ENCODE measurements at places on chromosomes 12 and 14.

DNA sequence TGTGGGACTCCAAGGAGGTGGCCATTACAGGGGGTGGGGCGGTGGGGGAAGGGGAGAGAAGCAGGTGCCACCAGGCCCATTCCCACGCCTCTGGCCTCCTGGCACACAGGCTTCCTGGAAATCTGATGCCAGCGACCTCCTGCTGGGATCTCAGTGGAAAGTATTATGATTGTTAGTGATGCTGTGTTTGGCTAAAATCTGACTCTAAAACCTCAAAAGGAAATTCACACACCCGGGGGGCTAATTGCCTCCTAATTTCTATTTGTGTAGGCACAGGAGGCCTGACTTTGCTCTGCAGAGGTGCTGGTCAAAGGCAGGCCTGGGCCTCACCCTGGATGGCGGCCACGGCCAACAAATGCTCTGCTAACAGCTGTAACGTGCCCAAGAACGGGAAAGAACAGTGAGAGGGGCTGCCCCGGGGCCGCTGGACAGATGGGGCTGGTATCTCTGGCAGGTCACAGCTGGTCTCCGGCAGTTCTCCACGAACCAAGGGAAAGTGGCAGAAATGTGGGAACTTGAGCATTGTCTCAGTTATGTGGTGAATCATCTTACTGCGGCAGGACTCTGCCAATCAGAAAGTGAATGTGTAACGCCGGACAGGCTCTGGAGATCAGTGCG is 14.3 kb downstream of the FAM181A start:
- DNase-seq, result peak; percentile 90

DNA sequence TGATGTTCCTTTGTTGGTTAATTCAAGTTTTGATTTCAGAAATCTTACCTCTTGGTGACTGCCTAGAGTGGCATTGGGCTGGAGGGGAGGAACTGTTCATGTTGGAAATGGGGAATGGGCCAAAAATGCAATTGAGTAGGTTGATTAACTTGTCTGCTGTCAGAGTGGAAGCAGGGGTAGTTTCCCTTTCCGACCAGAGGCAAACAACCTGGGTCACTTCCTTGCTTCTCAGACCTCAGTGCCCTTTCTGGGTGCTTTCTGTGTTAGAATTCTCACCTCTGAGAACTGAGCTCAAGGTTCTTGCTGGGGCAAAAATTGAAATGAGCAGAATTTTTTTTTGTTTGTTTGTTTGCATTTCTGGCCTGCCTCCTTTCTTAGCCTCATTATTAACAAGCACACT is 2.3 kb upstream of the M6PR start:
- no peak for DNase-seq

- DNase-seq, result no peak
These were observed 1196.4 kb downstream of the VRK1 start for GRCh38 chr14:97993508-97994019.

DNA sequence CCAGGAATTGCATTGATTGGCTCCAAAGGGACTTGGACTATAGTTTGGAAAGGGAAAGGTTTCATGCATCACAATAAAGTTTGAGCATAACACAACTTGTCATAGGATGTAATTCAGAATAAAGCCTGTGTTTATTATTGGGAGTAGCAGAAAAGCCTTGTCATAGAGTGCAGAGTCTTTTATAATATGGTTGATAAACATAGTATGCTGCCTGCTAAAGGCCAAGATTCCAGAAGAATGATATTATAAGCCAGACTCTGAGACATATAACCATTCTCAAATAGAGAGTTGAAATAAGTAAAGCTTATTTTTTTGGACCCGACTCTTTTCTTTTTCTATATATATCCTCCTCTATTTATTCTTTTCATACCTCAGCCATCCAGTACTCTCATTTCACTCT is 207.3 kb downstream of the LRIG3 start:
- DNase-seq, result no peak

DNA sequence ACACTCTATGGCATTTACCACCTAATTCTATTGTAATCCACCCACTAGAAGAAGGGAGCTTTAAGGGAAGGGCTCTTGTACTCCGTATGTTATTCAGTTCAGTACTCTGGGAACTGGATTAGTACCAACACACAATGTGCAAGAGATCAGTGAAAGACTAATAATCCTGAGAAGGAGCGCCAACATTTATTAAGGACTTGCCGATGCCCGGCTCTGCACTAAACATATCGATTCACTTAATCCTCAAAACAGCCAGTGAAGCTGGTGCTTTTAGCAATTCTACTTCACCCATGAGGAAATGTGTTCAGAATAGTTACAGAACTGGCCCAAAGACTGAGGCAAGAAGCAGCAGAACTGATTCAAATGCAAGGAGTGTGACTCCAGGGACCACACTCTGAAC is 80.9 kb downstream of the RPS6KA5 start:
- DNase-seq, result no peak

DNA sequence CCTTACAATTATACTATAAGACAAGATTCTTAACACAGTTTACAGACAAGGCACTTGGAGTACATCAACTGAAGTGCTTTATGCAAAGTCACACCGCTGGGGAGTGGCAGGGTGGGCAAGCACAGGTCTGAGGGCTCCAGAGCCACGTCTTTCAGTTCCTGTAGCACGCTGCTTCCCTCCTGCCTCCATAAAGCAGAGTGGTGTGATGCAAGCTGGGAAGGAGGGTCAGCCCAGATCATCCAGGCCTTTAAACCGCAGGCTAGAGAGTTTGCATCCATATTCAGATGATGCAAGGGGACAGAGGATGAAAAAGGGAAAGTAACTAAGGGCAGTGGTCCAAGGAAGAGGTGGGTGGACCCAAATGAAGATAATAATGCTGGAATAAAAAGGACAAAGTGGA is 132.6 kb downstream of the ITPR2 start:
- no peak for DNase-seq

DNA sequence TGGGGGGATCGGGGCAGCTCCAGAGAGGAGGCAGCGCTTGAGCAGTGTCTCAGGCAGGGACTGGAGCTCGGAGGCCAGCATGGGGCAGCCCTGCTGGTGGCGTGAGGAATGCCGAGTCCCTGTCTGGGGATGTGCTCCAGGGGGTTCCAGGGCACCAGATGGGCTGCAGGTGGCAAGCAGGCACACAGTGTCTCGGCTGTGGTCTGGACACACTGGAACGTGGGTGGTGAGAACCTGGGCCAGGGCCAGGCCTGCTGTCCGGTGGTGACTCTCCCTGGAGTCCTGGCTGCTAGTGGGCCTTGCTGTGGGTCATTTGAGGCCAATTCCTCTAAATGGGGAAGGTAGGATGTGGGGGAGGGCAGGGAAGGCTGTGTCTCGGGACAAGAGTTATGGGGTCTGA is 199.4 kb upstream of the RTL1 start:
- no peak for DNase-seq

DNA sequence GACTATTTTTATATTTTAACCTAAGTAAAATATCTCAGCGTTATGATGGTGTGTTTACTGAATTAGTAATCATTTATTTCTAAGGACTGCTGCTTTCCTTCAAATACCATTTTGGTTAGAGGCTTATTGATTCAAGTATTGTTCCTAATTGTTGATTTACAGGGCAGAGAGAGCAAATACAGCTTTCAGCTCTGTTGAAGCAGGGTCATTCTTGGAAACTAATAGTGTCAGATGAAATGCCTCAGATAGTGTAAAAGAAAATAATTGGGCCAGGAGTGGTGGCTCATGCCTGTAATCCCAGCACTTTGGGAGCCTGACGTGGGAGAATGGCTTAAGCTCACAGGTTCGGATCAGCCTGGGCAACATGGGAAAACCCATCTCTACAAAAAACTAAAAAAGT is 249.3 kb downstream of the FUT8 start:
- DNase-seq, result no peak

DNA sequence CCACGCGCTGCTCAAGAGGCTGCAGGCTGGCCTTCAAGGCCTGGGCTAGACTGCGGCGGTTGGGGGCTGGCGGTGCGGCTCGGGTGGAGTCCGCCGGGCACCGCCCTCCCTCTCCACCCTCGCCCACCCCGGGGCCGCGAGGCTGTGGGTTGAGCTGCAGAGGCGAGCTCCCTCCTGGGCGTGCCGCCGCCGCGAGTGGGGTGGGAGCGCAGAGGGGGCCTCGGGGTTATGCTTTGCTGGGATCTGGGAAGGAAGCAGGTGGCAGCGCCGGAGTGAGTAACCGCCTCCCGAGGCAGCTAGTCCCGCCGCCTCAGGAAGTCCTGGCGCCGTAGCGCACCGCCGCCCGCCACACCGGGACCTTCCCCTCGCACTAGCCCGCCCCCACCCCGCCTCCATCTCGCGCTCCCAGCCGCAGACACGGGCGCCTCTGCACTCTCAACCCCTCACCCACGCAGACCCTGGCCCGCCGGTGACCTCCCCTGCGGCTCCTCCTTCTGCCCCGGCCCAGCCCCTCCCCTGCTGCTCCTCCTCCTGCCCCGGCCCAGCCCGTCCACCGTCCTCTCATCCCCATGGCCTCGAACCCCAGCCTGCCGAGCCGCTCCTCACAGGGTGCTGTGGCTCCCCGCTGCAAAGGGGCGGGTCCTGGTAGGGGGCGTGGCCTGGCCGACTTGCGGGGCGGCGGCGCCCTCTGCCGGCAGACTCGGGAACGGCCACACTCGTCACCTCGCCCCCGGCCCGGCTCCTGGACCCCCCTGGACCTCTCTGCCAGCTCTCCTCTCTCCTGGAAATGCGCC is 16.6 kb downstream of the TAMALIN start:
- DNase-seq, result peak; percentile 34

GRCh38 chr14:71143381-71144290 is 236.4 kb downstream of the PCNX1 start:
- DNase-seq, result no peak

- DNase-seq, result peak; percentile 98
These were observed at the start of gene PPP2R5E for GRCh38 chr14:63543000-63543825. PPP2R5E (minus strand) TSS chr14:63543377; CDS start chr14:63539685, 3,692 bp downstream.

DNA sequence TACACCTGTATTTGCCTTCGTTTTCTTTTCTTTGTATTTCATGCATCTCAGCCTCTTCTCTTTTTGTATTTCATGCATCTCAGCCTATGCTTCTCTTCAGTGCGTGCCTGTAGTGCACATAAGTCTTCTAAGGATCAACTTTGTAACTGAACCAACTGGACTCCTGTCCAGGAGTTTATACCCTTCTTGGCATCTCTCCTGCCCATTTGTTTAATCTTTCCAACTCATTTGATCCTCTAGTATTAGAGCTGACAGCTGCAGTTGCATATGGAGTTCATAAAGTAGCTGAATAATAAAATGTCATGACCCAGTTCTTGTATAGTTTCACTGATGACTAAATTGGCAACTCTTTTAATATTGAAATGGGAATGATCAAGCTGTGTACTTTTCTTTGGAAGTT is 89.7 kb downstream of the FGD4 start:
- DNase-seq, result no peak

- no peak for DNase-seq
These were observed 6.6 kb downstream of the ASPG start for GRCh38 chr14:104091927-104092771.

- no peak for DNase-seq
These were observed 72.8 kb downstream of the CAPZA3 start for GRCh38 chr12:18810537-18811253.

DNA sequence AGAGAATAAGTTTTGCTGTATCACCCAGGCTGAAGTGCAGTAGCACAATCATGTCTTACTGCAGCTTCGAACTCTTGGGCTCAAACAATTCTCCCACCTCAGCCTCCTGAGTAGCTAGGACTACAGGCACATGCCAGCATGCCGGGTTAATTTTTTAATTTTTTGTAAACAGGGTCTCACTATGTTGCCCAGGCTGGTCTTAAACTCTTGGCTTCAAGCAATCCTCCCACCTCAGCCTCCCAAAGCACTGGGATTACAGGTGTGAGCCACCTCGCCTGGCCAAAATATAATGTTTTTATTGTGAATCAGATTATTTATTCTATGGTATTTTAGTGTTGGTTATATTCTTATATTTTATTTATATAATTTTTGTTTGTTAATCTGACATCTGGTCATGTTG is 3.8 kb upstream of the ZNF740 start:
- DNase-seq, result no peak

DNA sequence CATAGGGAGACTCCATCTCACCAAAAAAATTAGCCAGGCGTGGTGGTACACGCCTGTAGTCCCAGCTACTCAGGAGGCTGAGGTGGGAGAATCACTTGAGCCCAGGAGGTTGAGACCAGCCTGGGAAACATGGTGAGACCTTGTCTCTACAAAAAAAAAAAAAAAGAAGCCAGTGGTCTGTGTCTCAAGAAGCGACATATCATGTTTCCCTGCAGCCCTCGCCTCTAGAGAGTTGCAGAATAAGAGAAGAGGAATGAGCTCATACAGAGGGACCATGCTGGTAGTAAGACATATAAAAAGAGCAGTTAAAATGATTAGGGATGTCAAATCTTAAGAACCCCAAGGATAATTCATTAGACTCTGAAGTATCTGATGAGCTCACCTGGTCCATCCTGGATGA is 39.4 kb upstream of the BICDL1 start:
- DNase-seq, result no peak

DNA sequence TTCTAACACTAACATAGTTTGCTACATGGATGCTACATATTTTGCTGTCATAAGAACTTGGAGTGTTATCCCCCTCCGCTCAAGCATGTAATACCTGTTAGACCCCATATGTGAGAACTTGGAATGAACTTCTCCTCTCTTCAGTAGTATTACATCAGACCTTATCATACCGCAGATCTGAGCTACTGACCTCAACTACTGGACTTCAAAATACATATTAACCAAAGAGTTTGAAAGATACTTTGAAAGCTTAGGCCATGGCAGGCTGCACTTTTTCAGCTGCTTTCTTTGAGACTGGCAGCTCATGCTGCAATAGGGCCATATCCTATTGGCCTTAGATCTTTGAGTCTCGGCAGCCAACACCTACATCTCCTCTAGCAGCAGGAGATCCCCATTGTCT is 74.8 kb downstream of the EEA1 start:
- DNase-seq, result no peak

- no peak for DNase-seq
These were observed 26.6 kb upstream of the KCNC2 start for GRCh38 chr12:75236206-75236605.

- DNase-seq, result no peak
These were observed 396.7 kb upstream of the PDE3A start for GRCh38 chr12:19971361-19972280.

- DNase-seq, result no peak
These were observed 24.5 kb downstream of the LRTM2 start for GRCh38 chr12:1844661-1845409.

DNA sequence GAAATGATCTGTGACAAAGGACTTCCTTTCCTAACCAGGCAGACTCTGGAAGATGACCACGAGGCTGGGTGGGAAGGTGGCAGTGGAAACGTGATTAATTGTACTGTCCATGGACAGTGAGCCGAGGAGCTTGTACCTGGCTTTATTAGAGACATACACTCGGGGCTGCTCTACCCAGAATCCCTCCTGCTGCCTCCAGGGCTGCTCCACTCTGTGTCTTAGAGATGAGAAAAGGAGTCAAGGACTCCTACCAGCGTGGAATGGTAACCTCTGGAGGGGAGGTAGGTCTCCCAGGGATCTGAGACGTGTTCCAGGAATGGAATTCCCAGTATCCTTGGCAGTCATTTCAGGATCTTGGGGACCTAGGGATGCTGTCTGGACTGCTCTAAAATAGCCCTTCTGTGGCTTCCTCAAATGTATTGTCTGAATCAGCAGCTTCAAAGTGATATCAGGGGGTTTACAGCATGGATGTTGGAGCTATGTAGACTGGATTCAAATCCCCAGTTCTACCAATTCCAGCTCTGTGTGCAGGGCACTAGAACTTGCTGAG is 237.8 kb downstream of the CACNA1C start:
- DNase-seq, result no peak

GRCh38 chr14:76882651-76883050 is 56.4 kb downstream of the LRRC74A start:
- no peak for DNase-seq

All from NCI-H1105 (cell line).